Left ventricle myocardium inferior (tissue), 1 donor: ENCODE measurements at places on chromosomes 1 and 21. TPM values are rescaled to one million over a fixed set of nuclear protein-coding genes. Genes with fewer than 3 reads are reported as not detected.

GRCh38 chr1:3481836-3482375, 27.4 kb downstream of the ARHGEF16 start:
- no peak for DNase-seq

GRCh38 chr1:67749844-67750690, 65.1 kb downstream of the GADD45A start:
- DNase-seq, result no peak

DNA sequence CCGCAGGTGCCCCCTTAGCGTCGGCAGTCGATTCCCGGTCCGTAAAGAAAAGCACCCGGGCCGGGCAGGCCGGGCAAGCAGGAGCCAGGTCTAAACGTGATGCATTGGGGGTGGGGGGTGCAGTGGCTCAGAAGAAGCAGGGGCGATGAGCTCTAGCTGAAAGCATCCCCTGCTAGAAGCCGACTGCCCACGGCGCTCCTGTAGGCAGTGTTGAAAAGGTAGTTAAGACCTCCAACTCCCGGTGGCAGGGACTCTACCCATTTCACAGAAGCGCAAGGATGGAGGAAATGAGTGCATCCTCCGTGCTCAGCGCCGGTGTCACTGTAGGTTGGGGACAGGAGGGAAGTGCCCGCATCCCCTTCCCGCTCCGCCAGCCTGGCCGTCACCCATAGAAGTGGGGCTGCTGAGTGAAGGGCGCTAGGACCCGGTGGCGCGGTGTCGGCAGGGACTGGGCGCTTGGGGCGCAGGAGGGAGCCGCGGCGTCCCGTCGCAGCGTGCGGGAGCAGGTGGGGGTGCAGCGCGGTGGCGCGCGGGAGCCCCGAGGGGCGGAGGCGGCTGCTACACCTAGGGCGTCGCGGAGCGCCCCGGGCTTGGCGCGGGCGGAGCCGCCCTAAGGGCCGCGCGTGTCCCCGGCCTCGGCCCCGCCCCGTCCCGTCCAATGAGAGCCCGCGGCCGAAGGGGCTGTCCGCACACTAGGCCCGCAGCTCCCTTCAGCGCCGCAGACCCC, at the start of gene WNT2B:
Gene WNT2B (plus strand): TSS at position 688 of the 727 bp plus-strand sequence. CDS start 298 bp downstream, outside the sequence.
- no peak for DNase-seq

DNA sequence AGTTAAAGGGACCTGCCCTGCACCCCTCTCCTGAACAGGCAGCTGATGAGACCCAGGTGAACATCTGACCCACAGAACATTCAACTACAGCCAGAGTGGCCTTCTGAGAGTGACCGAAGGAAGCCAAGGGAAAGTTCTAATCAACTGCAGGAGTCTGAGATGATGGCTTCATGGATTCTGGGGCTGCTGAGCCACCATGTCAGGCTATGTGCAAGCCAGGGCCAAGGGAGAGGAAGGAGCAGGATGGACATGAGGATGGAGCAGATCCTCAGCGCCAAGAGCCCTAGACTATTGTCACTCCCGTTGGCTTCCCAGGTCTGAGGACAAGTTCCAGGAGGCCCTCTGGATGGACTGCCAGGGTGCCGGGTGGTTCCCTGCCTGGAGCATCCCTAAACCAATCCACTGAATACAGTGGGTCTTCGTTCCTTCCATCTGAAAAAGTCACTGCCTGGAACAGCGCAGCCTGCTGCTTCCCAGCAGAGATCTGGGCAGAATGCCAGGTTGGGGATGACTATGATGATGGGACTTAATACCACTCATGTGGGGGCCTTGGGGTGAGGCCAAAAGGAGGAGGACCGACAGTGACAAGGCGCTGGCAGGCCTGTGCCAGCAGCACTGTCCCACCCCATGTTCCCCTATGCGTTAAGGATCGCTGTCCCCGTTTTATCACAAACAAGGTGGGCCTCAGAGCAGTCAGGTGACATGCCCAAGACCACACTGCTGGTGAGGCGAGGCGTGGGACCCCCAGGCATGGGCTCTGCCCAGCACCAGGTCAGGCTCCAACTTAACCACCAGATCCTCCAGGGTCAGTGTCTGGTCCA, 19.8 kb downstream of the SPOCD1 start:
- no peak for DNase-seq

GRCh38 chr1:181104790-181105133, 16.3 kb downstream of the IER5 start:
- DNase-seq, result no peak

Gene PGLYRP3
- not detected for total RNA-seq

DNA sequence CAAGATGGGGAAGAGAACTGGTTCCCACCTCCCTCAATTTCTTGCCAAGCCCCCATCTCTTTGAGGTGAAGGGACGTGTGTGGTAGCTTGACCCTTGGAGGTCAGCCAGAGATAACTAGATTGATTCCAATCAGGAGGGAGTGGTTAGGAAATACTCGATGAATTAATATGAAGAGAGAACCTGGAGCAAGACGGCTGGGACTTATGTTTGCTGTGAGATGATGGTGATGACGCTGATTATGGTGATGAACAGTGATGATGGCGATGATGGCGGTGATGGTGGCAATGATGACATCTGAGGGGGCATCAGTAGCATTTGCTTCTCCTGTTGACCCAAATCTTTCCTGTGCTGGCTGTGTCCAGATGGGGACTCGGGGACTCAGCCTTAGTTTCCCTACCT, 724 bp downstream of the PADI1 start:
- no peak for DNase-seq

DNA sequence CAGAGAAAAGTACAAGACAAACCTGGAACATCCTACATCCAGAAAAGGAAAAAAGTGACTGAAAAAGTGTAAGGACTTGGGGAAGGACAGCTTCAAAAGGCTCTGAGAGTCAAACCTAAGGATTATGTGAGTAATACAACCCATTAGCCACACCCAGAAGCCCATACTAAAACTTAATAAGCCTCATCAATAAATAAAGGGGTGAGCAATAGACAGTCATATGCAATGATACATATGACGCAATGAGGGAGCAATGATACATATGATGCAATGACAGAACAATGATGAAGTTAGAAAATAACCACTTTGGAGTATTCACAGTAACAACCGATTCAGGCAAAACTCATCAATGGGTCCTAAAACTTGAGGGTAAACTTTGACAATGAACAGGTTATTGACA, 50.1 kb downstream of the BRWD1 start:
- no peak for DNase-seq

Gene CLDN14
- total RNA-seq, result not detected

DNA sequence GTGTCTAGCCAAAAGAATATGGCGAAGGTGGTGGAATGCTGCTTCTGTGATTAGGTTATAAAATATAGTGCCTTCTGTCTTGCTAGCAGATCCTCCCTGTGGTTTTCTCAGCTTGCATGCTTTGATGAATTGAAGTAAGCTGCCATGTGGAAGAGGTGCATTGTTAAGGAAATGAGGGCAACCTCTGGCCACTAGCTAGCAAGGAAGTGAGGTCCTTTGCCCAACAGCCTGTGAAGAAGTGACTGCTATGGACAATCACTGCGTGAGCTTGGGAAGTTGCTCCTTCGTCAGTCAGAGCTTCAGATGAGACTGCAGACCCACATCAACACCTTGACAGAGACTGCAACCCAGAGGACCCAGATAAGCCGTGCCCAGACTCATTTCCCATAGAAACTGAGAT, 109.4 kb downstream of the GIPC2 start:
- no peak for DNase-seq

GRCh38 chr1:183598386-183598785, 8.1 kb upstream of the NCF2 start:
- no peak for DNase-seq

DNA sequence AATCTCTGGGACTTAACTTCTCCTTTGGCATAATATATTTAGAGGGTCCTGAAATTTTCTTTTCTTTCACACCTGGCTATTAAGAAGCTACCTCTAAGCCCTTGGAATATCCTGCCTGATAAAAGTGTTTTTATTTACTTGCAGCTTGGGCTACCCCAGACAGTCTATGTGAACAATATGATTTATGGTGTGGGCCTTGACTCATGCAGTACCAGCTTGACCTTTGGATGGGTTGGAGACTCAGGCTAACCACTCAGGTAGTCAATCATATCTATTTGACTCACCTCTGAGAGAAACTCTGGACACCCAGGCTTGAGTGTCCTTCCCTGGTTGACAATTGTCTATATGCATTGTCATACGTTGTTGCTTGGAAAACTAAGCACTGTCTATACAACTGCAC, 13.4 kb upstream of the PGBD2 start:
- DNase-seq, result no peak

DNA sequence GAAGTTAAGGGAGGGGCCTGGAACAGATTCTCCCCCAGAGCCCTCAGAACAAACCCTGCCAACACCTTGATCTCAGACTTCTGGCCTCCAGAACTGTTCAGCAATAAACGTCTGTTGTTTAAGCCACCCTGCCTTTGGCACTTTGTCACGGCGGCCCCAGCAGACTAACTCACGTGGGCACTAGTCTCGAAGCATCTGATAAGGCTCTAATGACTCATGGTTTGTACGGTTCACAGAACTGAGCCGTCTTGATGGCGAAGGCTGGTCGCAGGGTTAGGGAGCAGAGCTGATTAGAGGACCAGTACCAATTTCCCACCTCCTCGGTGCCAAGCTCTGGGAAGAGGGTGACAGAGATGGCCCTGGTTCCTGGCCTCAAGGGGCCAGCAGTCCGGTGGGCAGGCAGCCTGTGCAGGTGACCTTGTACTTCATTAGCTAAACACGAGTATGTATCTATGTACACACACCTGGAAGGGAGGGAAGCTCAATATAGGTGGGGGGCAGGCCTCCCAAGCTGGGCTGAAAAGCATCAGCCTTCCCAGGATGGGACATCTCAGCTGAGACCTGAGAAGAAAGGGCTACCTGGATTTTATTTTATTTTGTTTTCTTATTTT, 112.8 kb downstream of the MRPS6 start:
- no peak for DNase-seq
